ENCODE measurements at places on chromosomes 6 and 20.
A peak's percentile ranks its signal among the peaks of the same experiment; 100 is the strongest.

- no peak for DNase-seq
Observed at GRCh38 chr6:155473741-155474140, 18.1 kb upstream of the NOX3 start.

- DNase-seq = no peak
Observed at GRCh38 chr20:51661609-51662178, 106.5 kb downstream of the ATP9A start.

DNA sequence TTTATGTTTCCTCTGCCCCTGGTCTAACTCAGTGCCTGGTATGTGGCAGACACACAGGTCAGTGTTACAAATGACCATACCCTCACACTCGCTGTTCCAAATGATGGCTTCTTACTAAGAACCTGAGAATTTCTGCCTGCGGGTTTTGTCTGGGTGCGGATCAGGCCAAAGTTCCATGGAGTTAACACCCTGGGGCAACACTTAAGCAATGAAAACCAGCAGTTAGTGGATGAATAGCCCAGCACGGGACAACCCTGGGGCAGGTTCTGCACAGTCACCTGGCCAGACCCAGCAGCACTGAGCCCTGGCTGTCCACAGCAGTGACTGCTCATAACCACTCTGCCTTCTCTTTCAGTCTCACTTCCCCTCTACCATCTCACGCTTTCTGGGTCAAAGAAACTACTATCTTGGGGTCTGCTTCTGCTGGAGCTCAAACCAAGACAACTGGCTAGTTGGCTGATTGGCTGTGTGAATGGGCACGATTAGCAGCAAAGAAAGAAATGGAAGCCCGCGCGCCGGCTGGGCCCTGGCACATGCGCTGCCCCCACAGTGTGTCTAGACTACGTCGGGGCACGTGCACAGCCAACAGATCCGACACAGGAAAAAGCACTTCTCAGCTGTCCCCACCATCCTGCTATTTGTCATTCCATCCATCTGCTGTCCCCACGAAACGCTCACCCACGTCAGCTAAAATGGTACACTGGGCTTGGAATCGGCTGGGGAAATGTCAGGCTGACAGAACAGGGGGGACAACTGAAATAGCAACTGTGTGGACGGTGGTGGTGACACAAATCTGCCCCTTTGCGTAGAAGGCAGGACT is 36.6 kb downstream of the MGME1 start:
- DNase-seq = peak; percentile 66

GRCh38 chr20:33893314-33893713 is 82.2 kb downstream of the CHMP4B start:
- DNase-seq = no peak

DNA sequence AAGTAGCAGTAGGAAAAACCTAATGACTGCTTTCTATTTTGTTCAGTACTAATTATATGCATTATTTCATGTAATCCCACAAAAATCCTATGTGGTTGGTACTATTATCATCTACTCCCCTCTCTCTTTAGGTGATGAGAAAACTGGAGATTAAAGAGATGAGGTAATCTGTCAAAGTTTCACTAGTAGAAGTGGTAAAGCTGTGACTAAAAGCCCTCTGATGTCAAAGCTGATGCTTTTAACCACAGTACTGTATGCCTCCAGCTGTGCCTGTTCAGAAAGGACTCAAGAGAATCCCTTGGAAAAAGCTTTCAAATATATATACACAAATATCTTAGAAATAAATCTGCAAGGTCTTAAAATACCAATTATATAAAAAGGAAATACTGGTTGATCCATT is 38.0 kb downstream of the PHIP start:
- no peak for DNase-seq

DNA sequence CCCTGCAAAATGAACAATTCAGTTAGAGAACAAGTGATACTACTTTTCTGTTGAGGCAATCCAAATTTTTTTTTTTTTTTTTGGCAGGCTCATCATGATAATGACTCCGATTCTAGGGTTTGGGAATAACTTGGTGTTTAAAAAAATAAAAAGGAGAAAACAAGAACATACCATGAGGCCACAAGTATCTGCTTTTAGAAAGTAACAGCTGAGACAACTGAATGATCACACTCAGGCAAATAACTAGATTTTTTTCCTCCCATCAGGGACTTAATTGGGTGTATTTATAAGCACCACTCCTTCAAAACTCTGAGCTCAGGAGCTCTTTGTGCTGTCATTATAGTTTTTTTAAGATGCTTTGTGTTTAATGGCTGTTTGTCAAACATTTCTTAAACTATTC is 29.6 kb downstream of the PAK5 start:
- no peak for DNase-seq

DNA sequence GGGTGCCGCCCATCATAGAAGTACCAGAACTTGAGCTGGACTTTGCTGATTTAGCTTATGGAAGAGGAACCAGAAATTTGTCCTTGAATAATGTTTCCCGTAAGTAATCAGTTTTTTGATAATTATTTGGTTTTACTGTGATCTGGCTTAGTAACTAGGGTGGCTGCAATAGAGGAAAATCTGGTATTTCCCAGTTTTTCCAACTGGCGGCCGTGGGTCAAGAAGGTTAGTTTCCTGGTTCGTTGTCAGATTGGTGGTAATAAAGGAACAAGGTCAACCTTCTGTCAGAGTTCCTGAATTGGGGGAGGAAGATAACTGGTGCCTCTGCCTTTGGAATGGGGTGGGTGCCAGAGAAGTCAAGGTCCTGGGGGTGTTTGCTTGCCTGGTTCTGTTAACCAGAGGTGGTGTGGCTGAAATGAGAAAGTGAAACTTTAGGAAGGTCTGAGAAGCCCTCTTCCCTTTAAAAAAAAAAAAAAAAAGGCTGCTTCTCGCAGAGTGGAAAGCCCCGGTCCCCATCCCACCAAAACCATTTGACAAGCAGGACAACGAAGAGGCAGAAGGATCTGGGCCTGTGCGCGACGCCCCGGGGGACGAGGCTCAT is at the start of gene CALHM6:
TSS of gene CALHM6 (plus strand) at position 45 of the 601 bp plus-strand sequence. CDS start at position 600, 555 bp downstream.
- no peak for DNase-seq

DNA sequence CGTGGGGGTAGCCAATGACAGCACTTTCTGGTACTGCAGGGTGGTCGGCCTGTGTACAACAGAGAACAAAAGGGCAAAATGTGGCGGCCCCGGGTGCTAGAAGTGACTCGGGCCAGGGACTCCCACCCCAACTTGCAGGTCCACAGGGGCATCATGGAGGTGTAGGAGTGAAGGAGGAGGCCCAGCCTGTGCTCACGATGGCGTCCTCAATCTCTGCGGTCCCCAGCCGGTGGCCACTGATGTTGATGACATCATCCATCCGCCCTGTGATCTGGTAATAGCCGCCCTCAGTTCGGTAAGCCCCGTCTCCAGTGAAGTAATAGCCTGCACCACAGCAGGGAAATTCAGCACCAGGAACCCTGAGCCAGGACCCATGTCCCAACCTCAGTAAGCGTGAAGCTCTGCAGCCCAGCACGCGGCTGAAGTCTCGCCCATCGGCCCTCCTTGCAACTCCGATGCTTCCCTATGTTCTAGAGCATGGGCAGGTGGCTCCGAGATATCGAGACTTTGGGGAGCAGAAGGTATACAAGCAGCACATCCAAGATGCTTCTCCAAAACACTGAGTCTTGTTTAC is 20.2 kb upstream of the APMAP start:
- DNase-seq = no peak

- DNase-seq = no peak
Observed at GRCh38 chr20:3744806-3745685, 12.6 kb downstream of the HSPA12B start.

GRCh38 chr6:6414931-6415330 is 94.5 kb upstream of the F13A1 start:
- no peak for DNase-seq

DNA sequence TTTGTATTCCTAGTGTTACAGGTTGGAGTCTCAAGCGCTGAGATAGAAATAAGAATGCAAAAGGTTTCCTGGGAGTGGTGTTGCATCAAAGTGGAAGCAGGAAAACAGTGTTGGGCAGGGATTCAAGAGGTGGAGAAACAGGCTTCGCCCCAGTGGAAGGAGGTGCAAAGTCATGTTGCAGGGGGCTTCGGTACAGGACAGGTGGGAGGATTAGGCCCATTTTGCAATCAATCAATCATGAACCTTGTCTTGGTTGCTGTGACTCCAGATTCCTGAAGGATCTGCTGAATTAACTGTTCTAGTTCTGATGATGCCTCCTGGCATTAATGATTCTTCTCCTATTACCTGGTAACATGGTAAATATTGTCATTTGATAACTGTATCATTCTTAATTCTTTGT is 22.4 kb upstream of the FAM217A start:
- DNase-seq = no peak

DNA sequence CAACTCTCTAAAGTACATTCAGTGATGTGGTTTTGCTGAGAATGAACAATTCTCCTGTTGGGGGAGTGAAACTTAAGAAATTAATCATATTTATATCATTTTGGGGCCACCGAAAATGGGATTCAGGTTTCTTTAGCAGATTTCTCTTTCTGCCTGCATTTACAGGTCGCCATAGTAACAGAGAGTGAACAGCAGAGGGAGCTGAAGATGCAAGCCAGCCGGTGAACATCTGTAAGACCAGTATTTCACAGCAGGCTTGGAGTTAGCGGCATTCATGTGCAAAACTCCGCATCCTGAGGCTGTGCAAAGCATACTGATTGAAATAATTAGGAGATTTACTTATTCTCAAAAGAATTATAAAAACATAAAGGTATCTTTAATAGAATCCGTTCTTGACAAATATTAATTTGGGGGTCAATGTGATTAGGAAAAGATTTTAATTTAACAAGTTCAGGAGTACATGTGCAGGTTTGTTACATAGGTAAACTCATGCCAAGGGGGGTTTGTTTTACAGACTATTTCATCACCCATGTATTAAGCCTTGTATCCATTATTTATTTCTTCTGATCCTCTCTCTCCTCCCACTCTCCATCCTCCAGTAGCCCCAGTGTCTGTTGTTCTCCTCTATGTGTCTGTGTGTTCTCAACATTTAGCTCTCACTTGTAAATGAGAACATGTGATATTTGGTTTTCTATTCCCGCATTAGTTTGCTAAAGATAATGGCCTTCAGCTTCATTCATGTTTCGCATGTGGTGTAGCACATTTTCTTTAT is 17.8 kb upstream of the HSF2 start:
- peak; percentile 7 for DNase-seq

DNA sequence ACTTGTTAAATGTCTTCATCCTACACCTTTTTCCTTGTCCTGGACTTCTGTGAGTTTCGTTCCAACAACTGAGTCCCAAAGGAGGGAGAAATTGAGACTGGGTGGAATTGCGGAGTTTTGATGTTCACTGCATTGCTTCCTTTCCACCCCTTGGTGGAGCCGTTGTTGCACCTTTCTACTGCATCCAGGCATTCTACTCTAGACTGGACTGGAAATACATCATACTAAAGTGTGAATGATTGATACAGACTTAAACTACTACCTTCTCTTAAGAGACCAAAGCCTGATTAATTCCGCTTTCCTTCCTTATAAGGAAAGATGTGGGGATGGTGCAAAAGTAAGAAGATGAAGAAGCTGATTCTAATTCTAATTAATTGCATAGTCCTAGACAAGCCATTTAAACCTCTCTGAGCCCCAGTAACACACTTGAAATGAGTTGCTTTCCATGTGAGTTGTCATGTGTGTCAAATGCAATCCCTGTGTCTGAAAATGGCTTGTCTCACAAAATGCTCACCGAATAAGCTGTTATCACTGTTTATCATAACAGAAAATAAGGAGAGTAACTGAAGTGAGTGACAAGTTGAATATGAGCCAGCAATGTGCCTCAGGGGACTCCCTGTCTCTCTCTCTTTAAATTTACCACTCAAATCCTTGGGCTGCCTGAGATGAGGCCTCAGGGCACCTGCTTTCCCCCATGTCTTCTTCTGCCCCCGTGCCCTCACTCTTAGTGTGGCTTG is 338.3 kb upstream of the CHD6 start:
- DNase-seq = no peak

DNA sequence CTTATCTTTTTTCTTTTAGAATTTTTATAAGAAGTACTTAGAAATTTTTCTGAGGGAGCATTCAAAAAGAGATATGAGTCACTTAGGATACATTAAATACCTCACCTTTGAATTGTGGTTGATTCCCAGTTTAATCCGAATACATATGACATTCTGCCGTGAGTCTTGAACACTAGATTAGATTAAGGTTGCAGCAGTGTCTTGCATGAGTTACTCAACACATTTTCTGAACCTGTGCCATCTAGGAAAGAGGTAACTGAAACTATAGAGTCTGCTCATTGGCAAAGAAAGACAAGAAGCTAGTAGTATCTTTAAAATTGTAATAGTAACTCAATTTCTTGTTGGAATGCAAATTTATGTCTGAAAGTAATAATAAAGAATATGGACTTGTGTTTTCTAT is 14.9 kb downstream of the PEX3 start:
- no peak for DNase-seq

GRCh38 chr6:38180586-38180985 is 361.1 kb downstream of the ZFAND3 start:
- DNase-seq = no peak

GRCh38 chr6:152380351-152380767 is 256.8 kb downstream of the SYNE1 start:
- DNase-seq = no peak

DNA sequence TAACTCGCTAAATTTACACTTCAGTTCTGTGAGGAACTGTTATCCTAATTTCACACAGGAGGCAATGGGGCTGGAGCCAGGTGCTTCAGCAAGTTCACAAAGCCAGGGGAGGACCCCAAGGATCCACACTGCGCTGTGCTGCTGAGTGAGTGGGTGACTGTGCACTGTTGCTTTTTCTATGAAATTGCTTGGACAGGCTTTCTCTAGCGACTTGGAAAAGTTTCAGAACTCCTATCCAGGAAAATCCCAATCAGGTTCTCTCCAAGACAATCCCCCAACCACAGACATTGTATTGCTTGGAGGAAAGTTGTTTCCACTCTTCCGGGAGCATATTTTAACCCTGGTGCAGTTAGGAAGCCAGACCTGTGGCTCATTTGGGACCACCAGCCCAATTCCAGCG is 175.9 kb upstream of the CST7 start:
- DNase-seq = no peak

DNA sequence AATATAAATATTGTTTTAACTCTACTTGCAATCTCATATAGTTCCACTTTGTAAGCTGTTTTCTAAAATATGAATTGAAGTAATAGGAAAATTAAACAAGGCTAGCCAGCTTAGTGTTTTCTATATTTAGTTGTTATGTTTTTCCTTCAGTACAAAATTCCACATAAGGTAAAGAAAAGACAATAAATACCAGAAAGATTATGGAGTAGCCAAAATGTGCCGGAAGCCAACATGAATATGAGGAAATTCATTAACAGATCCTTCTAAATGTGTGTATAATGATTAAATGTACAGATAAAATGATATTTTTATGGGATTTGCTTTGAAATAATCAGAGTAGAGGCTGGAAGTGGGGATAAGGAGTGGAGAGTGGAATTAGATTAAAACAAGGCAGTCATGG is 52.5 kb upstream of the COL21A1 start:
- no peak for DNase-seq

GRCh38 chr6:100281471-100281901 is 183.2 kb downstream of the SIM1 start:
- no peak for DNase-seq
